ENCODE measurements at places on chromosomes 13 and 19. TPM values are rescaled to one million over a fixed set of nuclear protein-coding genes. Genes with fewer than 3 reads are reported as not detected.

- no peaks in the 10 kb centered on the region for H3K36me3 ChIP-seq
- no peak overlapping the region for H3K27ac ChIP-seq
- no peak for DNase-seq
- H3K4me1 ChIP-seq, result peaks cover 30% of the 10 kb centered on the region
- H3K4me3 ChIP-seq, result no peak overlapping the region
Observed at GRCh38 chr13:36921631-36922301, 1.7 kb upstream of the SMAD9 start.

DNA sequence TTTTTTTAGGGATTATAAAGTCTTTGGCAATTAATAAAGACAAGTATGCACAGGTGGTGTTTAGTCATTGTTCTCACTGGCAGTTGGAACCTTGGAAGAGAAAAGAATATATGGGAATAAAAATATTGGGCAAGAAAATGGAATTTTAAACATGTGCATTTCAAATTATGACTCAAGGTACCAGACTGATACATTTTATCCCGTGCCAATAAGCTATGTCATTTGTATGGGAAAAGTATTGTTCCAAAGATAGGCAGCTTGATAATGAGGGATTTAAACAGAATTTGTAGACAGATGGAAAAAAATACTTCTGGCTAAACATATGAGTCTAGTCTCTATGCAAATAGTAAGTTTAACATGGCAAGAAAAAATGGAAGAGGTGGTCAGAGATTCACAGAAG, 169.5 kb upstream of the UFM1 start:
- H3K27ac ChIP-seq, result no peak overlapping the region
- no peaks in the 10 kb centered on the region for H3K36me3 ChIP-seq

DNA sequence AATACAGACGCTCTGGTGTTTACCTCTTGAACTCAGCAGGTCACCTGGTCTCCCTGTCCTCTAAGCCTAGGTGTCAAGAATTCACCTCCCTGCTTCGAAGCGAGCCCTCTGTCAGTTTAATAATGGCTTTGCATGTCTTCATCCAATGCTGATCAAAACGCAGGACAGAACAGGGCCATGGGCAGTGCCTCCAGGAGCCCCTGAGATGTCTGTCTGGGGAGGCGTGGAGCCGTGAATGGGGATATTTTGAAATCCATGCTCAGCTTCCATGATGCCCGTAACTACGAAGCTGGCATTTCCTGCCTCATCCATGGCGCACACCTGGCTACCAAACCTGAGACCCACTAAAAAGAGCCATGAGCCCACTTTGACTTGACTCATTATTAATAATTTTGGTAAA, 113.7 kb downstream of the RAB20 start:
- peaks cover 10% of the 10 kb centered on the region for H3K36me3 ChIP-seq
- no peak overlapping the region for H3K4me3 ChIP-seq
- no peak overlapping the region for H3K27ac ChIP-seq

- DNase-seq, result no peak
- H3K4me3 ChIP-seq, result no peak overlapping the region
- H3K27me3 ChIP-seq, result no peaks in the 10 kb centered on the region
Observed at GRCh38 chr13:75790198-75790970, 154.3 kb downstream of the LMO7 start.

DNA sequence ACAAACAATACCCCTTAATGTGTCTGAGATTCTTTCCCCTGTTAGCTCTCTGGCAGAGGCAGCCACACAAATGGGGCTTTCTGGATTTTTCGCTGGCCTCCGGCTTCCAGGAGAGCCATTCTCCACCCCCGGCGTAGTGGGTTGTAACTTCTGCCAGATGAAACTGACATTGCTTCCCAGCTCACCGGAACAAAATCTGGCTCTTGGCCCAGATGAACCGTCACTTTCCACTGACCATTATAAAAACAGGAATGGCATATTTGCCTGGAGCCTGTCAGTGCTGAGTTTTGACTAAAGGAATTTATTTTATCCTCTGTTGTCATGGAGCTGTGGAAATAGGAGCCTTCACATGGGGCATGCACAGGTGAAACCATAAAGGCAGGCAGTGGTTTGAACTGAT, 120.6 kb upstream of the GPR12 start:
- H3K4me3 ChIP-seq, result no peak overlapping the region
- no peaks in the 10 kb centered on the region for H3K4me1 ChIP-seq
- H3K27me3 ChIP-seq, result peaks cover 27% of the 10 kb centered on the region
- H3K36me3 ChIP-seq, result no peaks in the 10 kb centered on the region

DNA sequence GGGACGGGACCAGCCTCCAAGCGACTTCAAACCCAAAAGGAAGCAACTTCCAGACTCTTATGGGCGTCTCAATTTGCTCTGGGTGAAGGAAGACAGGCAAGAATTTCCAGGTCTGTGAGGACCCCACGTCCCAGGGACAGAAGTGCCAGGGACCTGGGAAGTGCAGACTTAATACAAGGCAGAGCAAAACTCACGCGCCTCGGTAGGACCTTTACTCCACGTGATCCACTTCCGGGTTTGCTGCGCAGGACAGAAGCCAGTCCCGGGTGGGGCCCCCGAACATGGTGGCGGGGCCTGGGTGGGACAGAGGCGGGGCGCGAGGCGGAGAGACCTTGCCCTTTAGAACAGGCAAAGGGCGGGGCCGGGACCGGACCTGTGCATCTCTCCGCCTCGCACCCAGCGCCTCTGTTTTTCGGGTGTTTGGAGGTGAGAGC, 9.3 kb downstream of the ZNF611 start:
- no peak for DNase-seq
- no peak overlapping the region for H3K27ac ChIP-seq
- no peaks in the 10 kb centered on the region for H3K4me1 ChIP-seq
- H3K27me3 ChIP-seq, result no peaks in the 10 kb centered on the region
- H3K4me3 ChIP-seq, result no peak overlapping the region
- peaks cover 10% of the 10 kb centered on the region for H3K36me3 ChIP-seq

DNA sequence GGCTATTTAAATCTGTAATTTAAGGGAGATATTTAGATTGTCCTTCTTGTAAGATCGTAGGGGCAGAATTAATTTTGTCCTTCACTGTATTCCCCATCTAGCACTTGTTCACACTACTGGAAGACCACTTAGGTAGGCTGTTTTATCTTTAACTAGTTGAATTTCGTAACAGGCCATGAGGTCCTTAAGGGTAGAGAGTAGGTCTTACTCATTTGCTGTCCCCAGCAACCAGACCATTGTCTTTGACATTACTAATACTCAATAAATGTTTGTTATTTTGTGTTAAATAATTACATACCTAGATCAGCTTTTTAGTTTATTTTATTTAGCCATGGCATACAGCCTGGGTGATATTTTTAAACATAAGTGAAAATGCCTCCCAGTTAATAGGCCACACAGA, 177.1 kb downstream of the PCCA start:
- no peaks in the 10 kb centered on the region for H3K36me3 ChIP-seq
- H3K27me3 ChIP-seq, result no peaks in the 10 kb centered on the region
- H3K4me1 ChIP-seq, result peaks cover 10% of the 10 kb centered on the region
- H3K27ac ChIP-seq, result no peak overlapping the region
- no peak overlapping the region for H3K4me3 ChIP-seq

- no peaks in the 10 kb centered on the region for H3K36me3 ChIP-seq
- DNase-seq, result no peak
- peaks cover 46% of the 10 kb centered on the region for H3K27me3 ChIP-seq
- no peak overlapping the region for H3K4me3 ChIP-seq
- no peaks in the 10 kb centered on the region for H3K4me1 ChIP-seq
Observed at GRCh38 chr19:51729781-51730180, 6.0 kb upstream of the HAS1 start.

DNA sequence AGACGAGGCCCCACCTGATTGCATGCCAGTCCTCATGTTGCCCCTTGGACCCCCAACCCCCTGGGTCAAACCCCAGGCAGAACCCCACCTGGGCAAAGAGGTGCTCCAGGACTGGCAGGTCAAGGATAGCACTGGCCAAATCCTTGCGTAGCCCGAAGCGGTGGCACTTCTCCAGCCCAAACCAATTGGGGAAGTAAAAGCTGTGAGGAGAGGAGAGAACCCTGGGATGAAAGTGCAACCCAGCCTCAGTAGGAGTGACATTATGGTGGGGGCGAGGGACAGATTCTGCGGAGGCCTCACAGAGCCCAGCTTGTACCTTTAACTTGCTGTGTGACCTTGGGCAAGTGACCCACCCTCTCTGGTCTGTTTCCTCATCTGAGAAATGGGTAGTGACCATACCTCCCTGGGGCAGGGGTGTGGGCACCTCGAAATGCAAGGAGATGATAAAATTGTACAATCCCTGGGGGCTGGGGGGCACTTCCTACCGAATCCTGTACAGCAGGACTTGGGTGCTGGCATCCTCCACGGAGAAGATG, 4.4 kb downstream of the JAK3 start:
- H3K27ac ChIP-seq, result no peak overlapping the region
- H3K4me3 ChIP-seq, result no peak overlapping the region
- peaks cover 23% of the 10 kb centered on the region for H3K4me1 ChIP-seq
- H3K27me3 ChIP-seq, result no peaks in the 10 kb centered on the region
- DNase-seq, result no peak

Gene PLK5
- total RNA-seq, result not detected
